Activated CD4-positive, alpha-beta T cell treated with anti-CD3 and anti-CD28 coated beads, Interleukin-2, amount 50 U/mL, for 24 hours (primary cell): ENCODE measurements at places on chromosomes 1 and 21.

GRCh38 chr1:21935393-21935804 lies 1.7 kb downstream of the HSPG2 start:
- DNase-seq = no peak

DNA sequence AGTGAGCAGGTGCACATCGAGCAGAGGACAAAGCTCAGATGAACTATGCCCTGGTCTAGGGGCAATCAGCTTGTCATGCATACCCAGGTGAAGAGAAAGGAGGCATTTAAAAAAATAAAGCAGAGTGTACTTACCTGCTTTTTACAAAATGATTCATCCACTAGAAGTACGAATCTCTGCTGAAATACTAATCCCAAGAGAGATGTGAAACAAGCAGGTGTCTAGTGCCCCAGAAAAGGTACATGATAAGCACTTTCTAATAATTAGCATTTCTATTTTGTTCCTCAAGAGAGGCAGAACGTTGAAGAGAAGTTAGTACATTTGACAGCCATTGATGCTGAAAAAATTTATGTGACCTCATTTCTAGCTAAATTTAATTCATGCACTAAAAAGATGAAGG lies 31.1 kb downstream of the CHODL start:
- DNase-seq = no peak

DNA sequence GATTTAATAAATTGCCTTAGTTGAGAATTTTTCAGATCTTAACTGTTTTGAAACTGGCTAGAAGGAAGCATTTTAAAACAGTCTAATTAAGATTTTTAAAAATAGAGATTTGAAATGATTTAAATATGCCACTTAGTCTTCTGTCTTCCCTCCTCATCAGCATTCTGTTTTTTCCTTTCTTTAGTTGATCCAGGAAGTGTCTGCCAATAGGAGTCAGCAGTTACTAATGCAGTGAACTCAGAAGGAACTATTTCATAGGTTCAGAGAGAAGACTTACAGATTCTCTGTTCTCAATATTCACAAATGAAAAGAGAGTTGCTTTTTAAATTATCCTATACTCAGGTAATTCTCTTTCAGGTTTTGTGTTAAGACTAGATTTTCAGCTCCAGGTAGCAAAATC lies 84.5 kb downstream of the RPS6KC1 start:
- no peak for DNase-seq

DNA sequence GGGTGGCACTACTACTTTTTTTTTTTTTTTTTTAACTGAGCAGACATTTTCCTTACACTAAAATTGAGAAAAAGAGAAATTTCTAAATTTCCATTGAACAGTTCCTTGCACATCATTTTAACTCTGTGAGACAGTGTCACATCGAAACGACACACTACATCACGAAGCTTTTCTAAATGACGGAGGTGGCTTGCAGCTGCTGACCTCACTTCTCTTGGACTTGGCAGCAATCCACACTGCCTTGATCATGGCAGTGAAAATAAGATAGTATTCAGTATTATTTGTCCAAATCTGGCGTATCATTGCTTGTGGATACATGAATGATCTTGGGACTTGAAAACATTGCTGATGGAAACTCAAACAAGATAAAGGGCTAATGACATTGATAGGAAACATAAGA lies 80.3 kb upstream of the CYYR1 start:
- DNase-seq = no peak

DNA sequence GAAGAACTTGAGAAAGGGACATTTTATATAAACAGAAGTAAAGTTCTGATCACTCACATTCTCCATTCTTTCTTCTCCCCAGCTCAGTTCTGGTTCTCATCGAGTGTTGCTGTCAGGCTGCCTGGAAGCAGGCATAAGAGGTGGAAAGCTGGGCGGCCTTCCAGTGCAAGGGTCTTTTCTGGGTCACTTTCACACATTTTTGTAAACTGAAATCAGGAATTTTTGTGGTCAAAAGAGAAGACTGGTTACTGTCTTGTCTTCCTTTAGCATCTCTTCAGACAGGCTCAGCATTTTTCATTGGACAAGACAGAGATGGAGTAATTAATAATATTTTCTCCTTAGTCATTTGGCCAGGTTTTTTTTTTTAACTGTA lies 93.7 kb downstream of the CTH start:
- DNase-seq = no peak

- no peak for DNase-seq
Observed at GRCh38 chr21:46114963-46115362, 17.1 kb downstream of the COL6A2 start.
